Effector memory CD4-positive, alpha-beta T cell (primary cell): ENCODE measurements at places on chromosomes 1 and 21.
A peak's percentile ranks its signal among the peaks of the same experiment; 100 is the strongest.

GRCh38 chr1:180920702-180921101 lies 8.0 kb downstream of the KIAA1614 start:
- H3K27me3 ChIP-seq: no peaks in the 10 kb centered on the region
- no peak overlapping the region for H3K27ac ChIP-seq
- no peak overlapping the region for H3K4me3 ChIP-seq
- no peaks in the 10 kb centered on the region for H3K4me1 ChIP-seq

- H3K27me3 ChIP-seq: no peaks in the 10 kb centered on the region
- DNase-seq: no peak
- H3K36me3 ChIP-seq: no peaks in the 10 kb centered on the region
- peaks cover 35% of the 10 kb centered on the region for H3K4me1 ChIP-seq
- H3K27ac ChIP-seq: peak overlapping the region; percentile 68
Observed at GRCh38 chr1:35506960-35507912, 50.0 kb downstream of the KIAA0319L start.

DNA sequence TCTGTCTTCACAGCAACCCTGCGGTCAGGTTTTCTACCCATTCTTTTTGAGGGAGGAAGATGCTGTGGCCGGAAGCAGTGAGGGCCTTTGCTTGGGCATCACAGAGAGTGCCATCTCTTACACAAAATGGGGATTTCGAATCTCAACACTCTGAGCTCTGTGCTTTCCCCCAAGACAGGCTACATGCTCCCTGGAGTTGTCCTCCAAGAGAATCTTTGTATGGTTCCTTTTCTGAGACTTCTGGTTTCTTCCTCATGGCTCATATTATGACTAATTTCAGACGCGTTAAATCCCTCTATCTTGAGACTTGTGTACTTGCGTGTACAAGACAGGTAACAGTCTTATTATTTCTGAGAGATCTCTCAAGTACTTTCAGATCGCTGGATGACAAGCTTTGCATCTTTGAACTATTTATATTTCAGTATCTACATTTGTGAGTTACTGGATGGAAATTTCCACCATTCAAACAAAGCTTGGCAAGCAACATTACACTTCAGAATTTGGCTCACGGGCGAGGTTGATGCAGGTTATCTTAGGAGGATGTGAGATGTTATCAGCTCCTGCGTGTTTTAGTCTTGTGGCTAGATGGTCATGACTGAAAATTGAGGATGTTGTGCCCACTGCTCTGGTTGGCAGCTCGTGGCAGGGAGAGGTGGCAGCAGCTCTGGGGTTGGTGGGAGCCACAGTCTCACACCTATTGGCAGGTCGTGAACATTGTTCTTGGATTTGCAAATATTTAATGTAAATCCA lies 19.4 kb downstream of the ABCG1 start:
- H3K36me3 ChIP-seq: no peaks in the 10 kb centered on the region
- peak overlapping the region; percentile 15 for H3K4me3 ChIP-seq
- H3K27ac ChIP-seq: peak overlapping the region; percentile 97

DNA sequence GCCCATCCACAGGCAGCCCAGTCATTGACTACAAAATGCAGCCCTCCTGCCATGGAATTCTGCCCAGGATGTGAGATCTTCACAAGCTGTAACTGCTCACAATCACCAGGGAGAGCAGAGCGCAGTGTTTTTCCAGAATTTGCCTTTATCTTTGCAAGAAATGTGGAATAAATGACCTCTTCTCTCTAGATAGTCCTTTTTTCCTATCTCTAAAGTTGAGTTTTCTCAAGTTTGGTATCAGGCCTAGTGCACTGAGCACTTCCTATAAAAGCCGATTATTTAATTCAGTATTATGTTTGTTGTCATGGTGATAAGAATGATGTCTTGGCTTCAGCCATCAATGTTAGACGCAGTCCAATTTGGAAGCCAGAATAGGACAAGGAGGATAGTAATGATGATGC lies 246.9 kb upstream of the IRF2BP2 start:
- no peaks in the 10 kb centered on the region for H3K4me1 ChIP-seq
- no peaks in the 10 kb centered on the region for H3K36me3 ChIP-seq
- no peaks in the 10 kb centered on the region for H3K27me3 ChIP-seq
- no peak for DNase-seq

DNA sequence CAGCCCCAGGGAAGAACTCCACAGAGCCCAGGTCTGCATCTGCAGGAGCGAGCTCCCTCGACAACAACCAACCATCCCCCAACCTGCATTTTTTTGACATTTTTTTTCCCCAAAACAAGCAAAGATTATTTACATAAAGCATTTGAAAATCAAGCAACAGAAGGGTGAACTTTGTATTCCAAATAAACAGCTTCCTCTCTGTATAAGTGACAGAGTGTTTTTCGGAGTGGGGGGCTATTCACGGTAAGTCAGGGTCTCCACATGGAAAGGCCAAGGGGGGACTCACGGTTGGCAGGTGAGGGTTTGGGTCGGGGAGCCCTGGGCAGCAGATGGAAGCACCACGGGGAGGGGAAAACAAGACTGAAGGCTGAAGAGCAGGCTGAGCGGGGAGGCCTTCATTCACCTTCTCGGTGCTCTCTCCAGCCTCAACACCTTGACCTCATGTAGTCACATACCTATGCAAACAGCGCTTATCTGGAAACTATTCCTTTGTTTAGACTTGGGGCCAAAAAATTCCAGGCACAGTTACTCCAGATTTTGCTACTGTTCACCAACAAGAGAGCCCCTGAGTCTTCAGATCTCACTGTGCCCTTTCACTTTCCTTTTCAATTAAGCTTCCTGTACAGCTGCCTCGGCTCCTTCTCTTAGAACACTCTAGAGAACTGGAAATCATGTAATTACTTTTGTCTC lies 27.6 kb downstream of the C2CD2 start:
- H3K36me3 ChIP-seq: no peaks in the 10 kb centered on the region
- H3K4me1 ChIP-seq: peaks cover 4% of the 10 kb centered on the region
- peak overlapping the region; percentile 69 for H3K27ac ChIP-seq
- DNase-seq: no peak
- H3K27me3 ChIP-seq: no peaks in the 10 kb centered on the region

GRCh38 chr1:184368354-184368753 lies 18.5 kb upstream of the C1orf21 start:
- no peaks in the 10 kb centered on the region for H3K36me3 ChIP-seq
- no peak for DNase-seq
- no peak overlapping the region for H3K4me3 ChIP-seq
- no peak overlapping the region for H3K27ac ChIP-seq
- H3K4me1 ChIP-seq: no peaks in the 10 kb centered on the region

- H3K4me3 ChIP-seq: no peak overlapping the region
- H3K27ac ChIP-seq: no peak overlapping the region
- no peaks in the 10 kb centered on the region for H3K27me3 ChIP-seq
- DNase-seq: no peak
- H3K4me1 ChIP-seq: no peaks in the 10 kb centered on the region
Observed at GRCh38 chr1:238438311-238439270, 547.9 kb upstream of the ZP4 start.

- H3K27me3 ChIP-seq: no peaks in the 10 kb centered on the region
- peaks cover 18% of the 10 kb centered on the region for H3K4me1 ChIP-seq
Observed at GRCh38 chr1:153343811-153344717, 4.6 kb downstream of the PGLYRP4 start.

DNA sequence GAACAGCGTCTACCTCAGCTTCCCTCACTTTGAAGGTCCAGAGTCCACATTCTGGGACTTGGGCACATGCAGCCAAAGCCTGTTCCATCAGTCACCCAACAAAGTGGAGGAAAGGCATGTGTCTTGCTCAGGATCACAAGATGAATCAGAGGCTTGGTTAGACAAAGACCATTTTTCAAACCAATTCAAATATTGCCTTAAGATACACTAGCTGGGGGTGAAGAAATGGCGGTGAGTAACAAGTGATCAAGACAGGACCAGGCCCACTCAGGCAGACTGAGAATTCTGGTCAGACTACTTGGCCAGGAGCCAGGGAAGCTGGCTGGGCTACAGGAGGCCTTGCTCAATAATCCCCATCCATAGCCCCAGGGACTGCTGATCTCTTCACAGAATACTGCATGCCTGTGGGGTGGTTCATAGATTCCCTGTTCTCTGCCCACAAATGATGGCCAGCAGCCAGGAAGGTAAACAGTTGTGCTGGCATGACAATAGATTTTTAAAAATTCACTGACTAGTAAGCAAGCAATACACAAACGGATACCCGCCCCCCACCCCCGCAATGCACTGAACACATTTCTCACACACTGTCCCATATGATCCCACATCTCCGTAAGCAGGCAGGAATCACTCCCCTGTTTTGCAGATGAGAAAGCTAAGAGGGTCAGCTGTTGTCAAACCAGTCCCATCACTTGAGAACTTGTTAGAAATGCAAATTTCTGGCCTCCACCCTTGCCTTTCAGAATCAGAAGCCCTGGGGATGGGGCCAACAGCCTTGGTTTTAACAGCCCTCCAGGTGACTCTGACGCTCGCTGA lies 27.2 kb downstream of the ERI3 start:
- H3K36me3 ChIP-seq: peaks cover 5% of the 10 kb centered on the region
- H3K4me1 ChIP-seq: no peaks in the 10 kb centered on the region
- H3K4me3 ChIP-seq: no peak overlapping the region
- DNase-seq: no peak
- H3K27ac ChIP-seq: no peak overlapping the region

- DNase-seq: no peak
- no peak overlapping the region for H3K4me3 ChIP-seq
- H3K36me3 ChIP-seq: no peaks in the 10 kb centered on the region
- H3K27me3 ChIP-seq: no peaks in the 10 kb centered on the region
Observed at GRCh38 chr1:36924282-36924811, 110.0 kb downstream of the GRIK3 start.

DNA sequence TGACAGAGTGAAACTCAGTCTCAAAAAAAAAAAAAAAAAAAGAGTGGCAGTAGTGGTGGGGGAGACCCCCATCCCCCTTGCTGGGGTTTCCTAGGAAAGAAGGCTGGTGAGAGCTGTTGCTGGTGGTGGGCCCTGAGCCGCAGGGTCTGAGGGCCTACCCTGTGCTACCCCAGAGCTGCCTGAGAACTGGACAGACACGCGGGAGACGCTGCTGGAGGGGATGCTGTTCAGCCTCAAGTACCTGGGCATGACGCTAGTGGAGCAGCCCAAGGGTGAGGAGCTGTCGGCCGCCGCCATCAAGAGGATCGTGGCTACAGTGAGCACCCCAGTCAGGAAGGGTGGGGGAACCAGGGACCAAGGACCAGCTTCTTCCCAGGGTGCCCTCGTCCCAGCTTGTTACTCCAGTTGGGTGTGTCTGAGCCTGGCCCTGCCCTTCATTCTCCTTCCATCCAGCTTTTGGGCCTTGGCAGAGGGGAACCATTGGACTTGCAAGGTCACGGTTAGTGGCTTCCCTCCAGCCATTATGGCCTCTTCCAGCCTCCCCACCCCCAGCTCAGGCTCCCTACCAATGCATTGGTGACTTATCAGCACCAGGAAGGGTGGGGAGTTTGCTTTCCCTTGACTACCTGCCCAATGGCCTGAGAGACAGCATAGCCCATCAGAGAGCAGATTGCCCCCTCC lies 10.5 kb downstream of the LDLRAP1 start:
- peak overlapping the region; percentile 54 for H3K27ac ChIP-seq
- peaks cover 98% of the 10 kb centered on the region for H3K4me1 ChIP-seq
- H3K36me3 ChIP-seq: peaks cover 37% of the 10 kb centered on the region
- H3K4me3 ChIP-seq: no peak overlapping the region

- no peaks in the 10 kb centered on the region for H3K4me1 ChIP-seq
- H3K27ac ChIP-seq: no peak overlapping the region
- no peaks in the 10 kb centered on the region for H3K36me3 ChIP-seq
- no peak overlapping the region for H3K4me3 ChIP-seq
Observed at GRCh38 chr1:222946436-222946835, 131.6 kb downstream of the DISP1 start.

GRCh38 chr1:158719664-158720063 lies 856 bp downstream of the OR6K3 start:
- H3K27me3 ChIP-seq: no peaks in the 10 kb centered on the region
- H3K27ac ChIP-seq: no peak overlapping the region
- H3K4me1 ChIP-seq: no peaks in the 10 kb centered on the region
- H3K36me3 ChIP-seq: no peaks in the 10 kb centered on the region

- H3K27me3 ChIP-seq: no peaks in the 10 kb centered on the region
- no peak for DNase-seq
- H3K36me3 ChIP-seq: no peaks in the 10 kb centered on the region
- no peak overlapping the region for H3K4me3 ChIP-seq
Observed at GRCh38 chr1:107777664-107778047, 187.3 kb downstream of the VAV3 start.

DNA sequence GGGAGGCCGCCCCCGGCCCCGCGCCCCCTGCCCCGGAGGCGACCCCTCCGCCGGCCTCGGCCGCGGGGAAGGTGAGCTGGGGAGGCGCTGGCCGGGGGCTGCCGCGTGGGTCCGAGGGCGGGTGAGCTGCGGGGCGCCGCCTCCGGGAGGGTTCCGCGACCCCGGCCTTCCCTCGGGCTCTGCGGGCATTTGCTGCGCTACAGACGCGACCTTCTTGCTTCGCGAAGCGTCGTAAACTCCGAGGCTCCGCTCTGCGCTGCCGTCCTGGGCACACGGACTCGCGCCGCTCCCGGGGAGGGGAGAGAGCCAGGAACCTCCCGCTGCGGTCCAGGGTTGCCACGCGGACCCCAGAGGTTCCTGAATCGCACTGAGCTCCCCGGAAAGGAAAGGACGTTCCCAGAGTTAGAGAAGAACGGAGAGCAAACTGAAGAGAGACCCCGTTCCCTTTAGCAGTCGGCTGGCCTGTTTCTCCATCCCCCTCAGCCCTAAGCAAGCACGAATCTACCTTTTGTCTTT lies 345 bp downstream of the SLX9 start:
- peaks cover 20% of the 10 kb centered on the region for H3K4me1 ChIP-seq
- no peaks in the 10 kb centered on the region for H3K27me3 ChIP-seq

DNA sequence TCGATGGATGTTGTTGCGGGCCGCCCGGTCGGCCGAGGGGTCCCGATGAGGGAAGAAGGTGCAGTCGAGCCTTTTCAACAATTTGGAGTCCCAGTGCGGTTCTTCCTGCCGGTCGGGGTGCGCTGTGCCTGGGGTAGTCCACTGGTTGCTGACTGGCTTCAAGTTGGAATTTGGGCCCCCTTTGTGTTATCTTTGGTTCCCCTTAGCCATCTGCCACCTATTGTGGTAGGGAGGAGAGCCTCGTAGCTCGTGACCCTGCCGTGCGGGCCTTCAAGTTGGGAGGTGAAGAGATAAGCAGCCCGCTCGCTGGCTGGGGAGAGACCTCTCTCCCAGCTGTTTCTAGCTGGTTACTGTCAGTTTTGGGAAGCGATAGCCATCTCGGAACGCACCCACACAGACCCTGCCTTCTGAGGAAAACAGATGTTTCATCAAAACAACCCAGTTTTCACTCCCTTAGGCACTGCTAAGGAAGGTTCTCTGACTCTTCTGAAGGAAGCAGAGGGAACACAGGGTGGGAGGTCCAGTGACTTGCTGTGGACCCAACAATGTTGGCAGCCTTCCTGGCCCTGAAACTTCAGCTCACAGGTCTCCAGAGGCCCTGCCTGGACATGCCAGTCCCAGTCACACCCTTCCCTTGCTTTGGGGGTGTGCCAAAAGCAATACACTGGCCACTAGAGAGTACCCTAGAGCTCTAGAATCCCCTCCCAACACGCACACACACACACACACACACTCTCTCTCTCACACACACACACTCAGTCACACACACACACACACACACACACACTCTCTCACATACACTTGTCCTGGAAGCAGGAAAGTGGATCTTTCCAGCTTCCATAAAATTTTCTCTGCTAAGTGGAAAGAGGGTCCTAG lies 1.0 kb downstream of the BTG2 start:
- H3K4me1 ChIP-seq: peaks cover 39% of the 10 kb centered on the region
- H3K4me3 ChIP-seq: peak overlapping the region; percentile 71
- H3K27ac ChIP-seq: peak overlapping the region; percentile 99
- H3K36me3 ChIP-seq: peaks cover 45% of the 10 kb centered on the region

GRCh38 chr1:178587975-178588374 lies 75.1 kb downstream of the TEX35 start:
- H3K27me3 ChIP-seq: no peaks in the 10 kb centered on the region
- no peaks in the 10 kb centered on the region for H3K36me3 ChIP-seq
- H3K4me1 ChIP-seq: no peaks in the 10 kb centered on the region
- H3K27ac ChIP-seq: no peak overlapping the region
